AG09319 (cell line): ENCODE measurements at places on chromosomes 6 and 20.
A peak's percentile ranks its signal among the peaks of the same experiment; 100 is the strongest.

- no peak for DNase-seq
Measured at GRCh38 chr20:8661229-8661952, 407.5 kb upstream of the PLCB4 start.

DNA sequence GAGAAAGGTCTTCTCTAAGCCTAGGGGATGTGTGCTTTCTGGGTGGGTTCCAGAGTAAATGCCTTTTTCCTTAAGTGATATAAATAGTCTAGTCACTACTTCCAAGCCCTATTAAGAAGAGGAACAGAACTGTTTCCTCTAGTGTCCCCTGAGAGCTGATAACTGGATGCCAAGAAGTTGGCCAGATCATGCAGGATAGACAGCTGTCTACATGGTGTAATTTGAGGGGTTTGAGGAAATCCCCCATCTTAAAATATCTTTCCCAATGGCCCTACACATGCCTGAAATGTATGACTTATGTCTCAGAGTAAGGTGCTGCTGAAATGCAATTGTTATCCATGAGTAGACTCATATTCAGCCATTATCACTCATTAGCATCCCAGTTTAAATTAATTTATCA is 20.2 kb upstream of the PIM1 start:
- DNase-seq = no peak

GRCh38 chr6:41451039-41451438 is 95.1 kb upstream of the FOXP4 start:
- DNase-seq = no peak

- peak; percentile 32 for DNase-seq
Measured at GRCh38 chr20:57514273-57514751, 10.6 kb downstream of the CTCFL start.

GRCh38 chr20:45157962-45158361 is 16.7 kb upstream of the PI3 start:
- DNase-seq = no peak

DNA sequence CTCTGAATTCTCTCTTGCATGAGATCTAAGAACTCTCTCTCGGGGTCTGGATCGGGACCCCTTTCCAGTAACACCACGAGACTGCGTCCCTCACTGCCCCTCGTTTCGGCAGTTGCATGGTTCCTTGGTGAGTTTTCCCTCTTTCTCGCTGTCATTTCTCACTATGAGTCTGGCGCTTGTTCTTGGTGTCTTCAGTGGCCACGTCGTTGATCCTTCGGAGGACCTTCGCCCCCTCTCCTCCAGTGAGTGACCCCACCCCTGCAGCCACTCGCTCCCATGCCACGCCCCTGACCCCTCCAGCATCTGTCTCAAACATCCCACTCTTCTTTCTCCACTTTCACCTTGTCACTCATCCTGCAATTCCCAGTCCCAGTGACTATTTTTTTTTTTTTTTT is 23.0 kb downstream of the SYNJ2 start:
- no peak for DNase-seq

DNA sequence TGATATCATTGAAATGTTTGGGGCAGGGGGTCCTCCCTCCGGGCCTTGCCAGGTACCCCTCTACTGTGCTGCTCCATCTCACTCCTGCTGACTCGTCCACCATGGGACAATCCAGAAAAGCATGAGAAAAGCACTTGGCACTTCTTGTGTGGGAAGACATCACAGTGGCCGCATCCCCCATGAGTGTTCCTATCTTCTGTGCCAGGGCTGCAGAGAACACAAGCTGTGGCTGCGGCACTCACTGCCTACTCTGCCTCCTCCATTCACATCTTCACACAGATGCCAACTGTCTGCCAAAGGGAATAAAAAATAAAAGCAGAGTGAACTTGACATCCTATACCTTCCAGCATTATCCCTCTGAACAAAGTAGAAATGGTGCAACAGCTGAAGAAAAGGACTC is 117.4 kb upstream of the PROKR2 start:
- DNase-seq = no peak

DNA sequence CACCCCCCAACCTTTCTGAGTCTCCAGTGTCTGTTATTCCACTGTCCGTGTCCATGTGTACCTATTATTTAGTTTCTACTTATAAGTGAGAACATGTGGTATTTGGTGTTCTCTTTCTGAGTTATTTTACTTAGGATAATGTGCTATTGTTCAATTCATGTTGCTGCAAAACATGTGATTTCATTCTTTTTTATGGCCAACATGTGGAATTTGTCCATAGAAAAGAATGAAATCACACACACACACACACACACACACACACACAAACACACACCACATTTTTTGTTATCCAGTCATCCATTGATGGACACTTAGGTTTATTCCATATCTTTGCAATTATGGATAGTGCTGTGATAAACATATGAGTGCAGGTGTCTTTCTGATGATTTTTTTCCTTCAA is 23.5 kb downstream of the IGF2R start:
- DNase-seq = no peak
